ENCODE measurements at places on chromosomes 7 and 10.

GRCh38 chr7:50305583-50306493, 1.3 kb downstream of the IKZF1 start:
- no peak for DNase-seq

DNA sequence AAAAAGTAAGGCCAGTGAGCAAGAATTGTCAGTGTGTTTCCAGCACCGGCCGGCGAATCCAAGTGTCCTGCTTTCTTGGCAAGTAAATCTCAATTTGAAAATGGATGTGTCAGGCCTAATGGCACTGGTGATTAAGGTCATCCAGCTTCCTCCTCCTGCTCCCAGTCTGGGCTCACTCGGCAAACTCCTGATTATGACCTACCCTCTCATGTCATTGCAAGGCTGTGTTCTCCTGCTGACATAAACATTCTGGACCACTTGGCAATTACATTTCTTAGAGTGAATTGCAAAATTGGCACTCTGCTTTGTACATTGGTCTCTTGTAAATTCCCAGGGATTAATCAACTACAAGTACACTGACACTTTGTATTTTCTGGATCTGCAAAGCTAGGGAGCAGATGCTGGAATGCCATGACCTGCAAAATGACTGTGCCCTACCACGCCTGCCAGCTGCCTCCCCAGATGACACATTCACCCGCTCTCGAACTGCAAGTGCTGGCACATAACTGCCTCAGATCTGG, 473.8 kb downstream of the KIF20B start:
- no peak for DNase-seq

GRCh38 chr7:86653919-86654659, 10.4 kb downstream of the GRM3 start:
- DNase-seq, result no peak

- no peak for DNase-seq
These were observed 108.9 kb upstream of the PLXDC2 start for GRCh38 chr10:19707376-19707775.

- DNase-seq, result no peak
These were observed 37.8 kb downstream of the PTPRN2 start for GRCh38 chr7:158549616-158550393.

GRCh38 chr7:82839555-82839954, 323.1 kb downstream of the PCLO start:
- DNase-seq, result no peak

DNA sequence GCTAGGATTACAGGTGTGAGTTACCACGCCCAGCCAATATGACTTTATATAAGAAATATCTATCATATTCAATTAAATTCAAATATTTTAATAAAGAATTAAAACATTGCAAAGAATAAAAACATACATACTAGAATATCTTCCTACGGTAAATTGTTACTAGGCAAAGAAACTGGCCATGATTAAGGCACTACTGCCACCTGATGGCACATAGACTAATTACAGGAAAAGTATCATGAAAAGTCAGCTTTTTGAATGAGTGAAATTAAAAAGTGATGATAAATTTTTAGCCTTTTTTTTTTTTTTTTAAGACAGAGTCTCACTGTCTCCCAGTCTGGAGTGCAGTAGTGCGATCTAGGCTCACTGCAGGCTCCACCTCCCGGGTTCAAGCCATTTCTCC, 30.9 kb downstream of the MRPS33 start:
- DNase-seq, result no peak

- no peak for DNase-seq
These were observed 122.1 kb downstream of the LRRN3 start for GRCh38 chr7:111212857-111213523.

DNA sequence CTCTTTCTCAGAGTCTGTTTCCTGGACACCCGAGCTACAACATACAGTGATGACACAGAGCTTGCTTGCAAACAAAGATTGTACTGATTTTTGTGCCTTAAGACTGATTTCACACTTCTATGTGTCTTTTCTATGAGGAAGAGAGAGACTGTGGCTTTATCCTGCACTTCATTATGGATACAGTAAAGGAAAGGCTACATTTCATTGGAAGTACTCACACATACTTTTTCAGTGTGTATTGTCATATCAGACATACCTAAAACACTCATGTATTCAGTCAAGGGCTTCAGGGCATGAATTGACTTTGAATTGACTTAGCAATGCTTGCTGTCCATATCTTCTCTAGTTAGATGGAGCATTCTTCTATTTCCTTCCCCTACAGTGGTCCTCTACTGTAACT, 135.5 kb upstream of the IMMP2L start:
- DNase-seq, result no peak

- DNase-seq, result no peak
These were observed 29.9 kb upstream of the PDCD4 start for GRCh38 chr10:110841767-110842267.

- DNase-seq, result no peak
These were observed 38.1 kb downstream of the LDB3 start for GRCh38 chr10:86706401-86706841.

DNA sequence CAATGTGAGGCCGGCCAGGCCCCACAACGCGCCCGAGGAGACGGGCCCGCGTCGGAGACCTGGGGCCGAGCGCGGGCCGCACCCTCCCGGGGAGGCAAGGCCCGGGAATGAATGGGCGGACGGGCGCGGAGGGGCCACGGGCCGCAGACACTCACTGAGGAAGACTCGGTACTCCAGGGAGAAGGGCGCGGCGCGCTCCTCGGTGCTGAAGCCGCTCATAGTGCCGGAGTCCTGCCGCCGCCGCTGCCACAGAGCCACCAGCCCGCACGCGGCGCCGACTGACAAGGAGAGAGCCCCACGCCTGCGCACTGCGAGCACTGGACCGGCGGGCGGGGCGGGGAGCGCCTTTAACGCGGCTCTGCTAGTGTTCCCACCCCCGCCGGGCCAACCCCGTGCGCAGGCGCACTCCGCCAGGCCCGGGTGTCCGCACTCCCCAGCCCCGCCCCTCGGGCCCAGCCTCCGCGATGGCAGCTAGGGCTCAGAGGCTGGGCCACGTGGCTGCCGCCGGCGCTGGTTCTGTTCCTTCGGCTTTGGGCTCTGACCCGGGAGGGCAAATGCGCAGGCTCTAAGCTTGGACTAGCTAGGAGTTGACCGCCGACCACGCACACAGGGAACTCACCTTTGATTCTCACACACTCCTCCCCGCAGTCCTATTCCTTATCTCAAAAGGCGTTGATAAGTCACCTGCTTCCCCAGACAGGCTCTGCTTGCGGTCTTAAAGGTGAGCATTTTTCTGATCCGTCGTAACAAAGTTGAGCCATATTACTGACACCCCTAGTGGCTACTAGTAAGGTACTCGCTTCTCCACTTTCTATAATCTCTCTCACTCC, at the start of gene PPA1:
TSS of gene PPA1 (minus strand) at position 321 of the 830 bp plus-strand sequence. CDS start at position 219, 102 bp downstream.
- DNase-seq, result peak; percentile 99

DNA sequence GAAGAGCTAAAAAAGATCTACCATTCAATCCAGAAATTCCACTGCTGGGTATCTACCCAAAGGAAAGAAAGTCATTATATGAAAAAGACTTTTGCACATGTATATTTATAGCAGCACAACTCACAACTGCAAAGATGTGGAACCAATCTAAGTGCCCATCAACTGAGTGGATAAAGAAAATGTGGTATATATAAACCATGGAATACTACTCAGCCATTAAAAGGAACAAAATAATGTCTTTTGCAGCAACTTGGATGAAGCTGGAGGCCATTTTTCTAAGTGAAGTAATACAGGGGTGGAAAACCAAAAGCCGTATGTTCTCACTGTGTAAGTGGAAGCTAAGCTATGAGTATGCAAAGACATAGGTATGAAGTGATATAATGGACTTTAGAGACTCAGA, 3.0 kb downstream of the ANXA7 start:
- DNase-seq, result no peak

GRCh38 chr10:45673074-45673648, 589 bp upstream of the ZFAND4 start:
- DNase-seq, result no peak

GRCh38 chr10:119101366-119102098, 2.4 kb upstream of the DENND10 start:
- DNase-seq, result no peak

GRCh38 chr7:134865001-134865845, 85.8 kb downstream of the CALD1 start:
- peak; percentile 14 for DNase-seq

DNA sequence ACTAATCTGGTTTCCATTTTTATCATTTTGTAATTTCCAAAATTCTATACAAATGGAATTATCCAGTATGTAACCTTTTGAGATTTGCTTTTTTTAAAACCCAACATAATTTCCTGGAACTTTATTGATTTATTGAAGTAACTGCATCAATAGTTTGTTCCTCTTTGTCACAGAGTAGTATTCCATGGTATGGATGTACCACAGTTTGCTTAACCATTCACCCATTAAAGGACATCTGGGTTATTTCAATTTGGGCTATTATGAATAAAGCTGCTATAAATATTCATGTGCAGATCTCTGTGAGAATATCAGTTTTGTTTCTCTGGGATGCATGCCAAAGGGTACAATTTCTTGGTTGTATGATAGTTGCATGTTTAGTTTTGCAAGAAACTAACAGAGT, 2.9 kb downstream of the GPNMB start:
- no peak for DNase-seq

DNA sequence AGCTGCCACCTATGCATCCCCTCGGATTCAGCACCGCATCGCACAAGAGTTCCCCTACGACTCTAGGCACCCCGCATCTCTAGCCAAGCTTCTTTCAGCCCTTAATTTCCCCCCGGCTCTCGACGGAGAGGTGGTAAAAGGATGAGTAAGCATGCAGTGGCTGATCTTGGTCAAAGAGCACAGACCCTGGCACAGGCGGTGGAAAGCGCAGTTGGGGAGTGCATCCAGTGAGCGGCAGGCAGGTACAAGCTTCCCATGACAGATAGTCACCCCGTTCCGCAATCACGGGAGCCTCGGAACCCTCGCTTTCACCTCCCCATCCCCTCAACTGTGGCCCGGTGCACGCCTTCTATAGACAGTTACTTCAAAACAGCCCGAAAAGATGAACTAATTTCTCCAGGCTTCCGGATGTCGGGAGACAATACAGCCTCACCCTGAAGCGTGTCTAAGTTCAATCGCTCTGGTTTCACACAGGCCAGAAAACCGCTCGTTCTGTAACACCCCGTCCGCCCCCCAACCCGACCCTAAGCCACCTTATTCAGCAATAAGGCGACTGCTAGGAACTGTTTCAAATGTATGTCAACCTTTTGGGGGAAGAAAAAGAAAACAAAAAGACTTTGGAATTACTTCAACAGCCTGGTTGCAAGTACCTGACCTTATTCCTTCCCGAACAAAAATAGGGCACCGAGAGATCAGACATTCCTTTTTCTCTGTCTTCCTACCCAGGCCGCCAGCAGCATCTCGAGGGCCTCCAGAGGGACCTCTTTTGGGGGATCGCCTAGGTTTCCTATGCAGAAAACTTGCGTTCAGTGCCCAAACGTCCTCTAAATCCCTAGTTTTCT, 1.4 kb downstream of the RHEB start:
- peak; percentile 26 for DNase-seq

GRCh38 chr7:22879709-22880306, 57.2 kb upstream of the TOMM7 start:
- no peak for DNase-seq

GRCh38 chr7:158431941-158432347, 155.7 kb downstream of the PTPRN2 start:
- DNase-seq, result no peak

- no peak for DNase-seq
These were observed 70.1 kb downstream of the RELN start for GRCh38 chr7:103919272-103919868.

DNA sequence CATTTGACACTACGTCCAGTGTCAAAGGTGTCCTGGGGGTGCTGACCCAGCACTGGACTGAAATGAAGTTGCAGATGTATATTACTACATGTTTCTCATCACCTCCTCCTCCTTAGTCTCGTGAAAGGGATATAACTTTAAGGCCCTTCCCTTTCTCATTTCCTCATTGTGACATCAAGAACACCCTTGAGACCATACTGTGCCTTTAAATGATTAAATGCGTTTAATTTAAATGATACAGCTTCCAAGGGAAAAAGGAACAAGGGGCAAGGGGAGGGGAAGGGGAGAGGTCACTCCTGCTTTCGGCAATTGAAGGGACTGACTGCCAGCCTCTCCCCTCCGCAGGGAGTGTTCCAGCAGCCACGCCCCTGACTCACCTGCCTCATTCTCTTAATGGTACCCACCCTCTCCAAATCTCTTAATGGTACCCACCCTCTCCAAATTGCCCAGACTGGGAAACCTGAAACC, 80.5 kb upstream of the KMT2E start:
- no peak for DNase-seq

All from stimulated activated CD4-positive, alpha-beta T cell treated with anti-CD3 and anti-CD28 coated beads, TNF-alpha, amount 100 ng/mL, for 48 hours (primary cell).